ENCODE measurements at places on chromosomes 6 and 20.

DNA sequence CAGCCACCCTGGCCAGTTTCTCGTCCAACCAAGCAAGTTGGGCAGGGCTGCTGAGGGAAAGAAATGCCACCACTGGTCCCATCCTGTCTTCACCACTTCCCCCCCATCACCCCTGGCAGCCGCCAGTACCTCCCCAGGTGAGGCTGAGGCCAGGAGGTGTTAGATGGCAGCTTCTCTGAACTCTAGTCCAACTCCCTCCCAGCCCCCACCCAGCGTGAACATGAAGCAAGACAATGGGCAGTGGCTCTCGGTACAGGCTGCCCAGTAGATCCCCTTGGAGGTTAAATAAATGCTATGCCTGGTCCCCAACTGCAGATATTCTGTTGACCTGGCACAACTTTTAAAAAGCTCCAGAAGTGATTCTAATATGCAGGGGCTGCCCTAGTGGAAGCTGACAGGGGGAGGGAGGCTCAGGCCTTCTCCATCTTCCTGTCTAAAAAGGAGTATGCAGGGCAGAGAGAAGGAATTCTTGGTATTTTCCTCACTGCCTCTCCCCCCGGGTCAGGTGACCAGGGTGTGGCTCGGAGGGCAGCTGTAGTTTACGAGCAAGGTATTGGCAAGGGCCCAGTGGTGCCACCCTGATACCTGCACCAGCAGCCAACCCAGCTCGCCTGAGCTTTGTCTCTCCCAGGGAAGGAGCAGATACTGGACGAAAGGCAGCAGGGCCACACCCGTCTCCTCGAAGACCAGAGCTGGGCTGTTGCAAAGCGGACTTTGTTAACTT lies 25.7 kb downstream of the KCNK5 start:
- DNase-seq, result peak; percentile 18

GRCh38 chr6:686497-686896 lies 6.4 kb downstream of the EXOC2 start:
- DNase-seq, result no peak

DNA sequence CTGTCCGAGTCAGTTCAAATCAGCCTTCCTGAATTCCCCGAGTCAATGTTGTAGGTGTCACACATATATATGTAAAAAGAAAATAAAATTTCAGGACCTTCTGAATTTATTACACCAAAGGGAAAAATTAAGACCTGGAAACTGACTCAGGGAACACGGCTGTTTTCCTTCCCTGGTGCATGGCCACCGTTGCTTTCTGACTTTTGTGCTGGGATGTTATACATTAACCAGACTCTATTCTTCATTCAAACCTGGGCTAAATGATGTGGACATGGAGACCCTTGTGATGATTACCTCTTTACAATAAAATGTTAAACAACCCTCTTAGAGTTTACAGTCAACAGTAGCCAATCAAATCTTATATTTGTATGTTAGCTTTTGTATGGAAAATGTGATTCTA lies 51.4 kb upstream of the PLEKHG1 start:
- no peak for DNase-seq

DNA sequence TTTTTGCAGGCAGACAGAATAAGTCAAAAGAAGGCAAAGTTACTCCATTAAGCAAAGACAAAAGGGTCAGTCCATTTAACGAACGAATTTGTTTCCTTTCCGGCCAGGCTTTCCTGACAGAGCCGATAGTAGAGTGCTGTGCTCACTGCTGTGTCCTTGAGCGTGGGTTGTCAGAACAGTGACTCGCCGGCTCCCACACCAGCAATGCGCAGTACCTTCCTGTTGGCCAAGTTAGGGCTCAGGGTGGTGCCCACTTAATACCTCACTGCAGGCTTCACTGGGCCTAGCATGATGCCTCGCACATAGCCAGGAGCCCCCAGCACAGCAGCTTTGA lies 294.7 kb downstream of the FOXC1 start:
- no peak for DNase-seq

- no peak for DNase-seq
Observed at GRCh38 chr6:105987516-105987915, 98.6 kb upstream of the PRDM1 start.

DNA sequence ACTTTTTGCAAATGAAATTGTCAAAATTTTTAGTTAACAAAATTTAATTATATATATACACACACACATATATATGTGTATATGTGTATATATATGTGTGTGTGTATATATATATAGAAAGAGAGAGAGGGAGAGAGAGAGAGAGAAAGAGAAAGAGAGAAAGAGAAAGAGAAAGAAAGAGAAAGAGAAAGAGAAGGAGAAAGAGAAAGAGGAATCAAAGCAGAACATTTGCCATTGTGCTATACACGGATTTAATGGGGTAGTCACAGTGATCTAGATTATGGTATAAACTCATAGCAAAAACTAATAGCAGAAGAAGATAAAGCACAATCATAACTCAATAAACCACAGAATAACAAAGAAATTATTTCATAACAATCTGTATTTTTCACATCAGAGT lies 126.7 kb downstream of the DST start:
- DNase-seq, result no peak

DNA sequence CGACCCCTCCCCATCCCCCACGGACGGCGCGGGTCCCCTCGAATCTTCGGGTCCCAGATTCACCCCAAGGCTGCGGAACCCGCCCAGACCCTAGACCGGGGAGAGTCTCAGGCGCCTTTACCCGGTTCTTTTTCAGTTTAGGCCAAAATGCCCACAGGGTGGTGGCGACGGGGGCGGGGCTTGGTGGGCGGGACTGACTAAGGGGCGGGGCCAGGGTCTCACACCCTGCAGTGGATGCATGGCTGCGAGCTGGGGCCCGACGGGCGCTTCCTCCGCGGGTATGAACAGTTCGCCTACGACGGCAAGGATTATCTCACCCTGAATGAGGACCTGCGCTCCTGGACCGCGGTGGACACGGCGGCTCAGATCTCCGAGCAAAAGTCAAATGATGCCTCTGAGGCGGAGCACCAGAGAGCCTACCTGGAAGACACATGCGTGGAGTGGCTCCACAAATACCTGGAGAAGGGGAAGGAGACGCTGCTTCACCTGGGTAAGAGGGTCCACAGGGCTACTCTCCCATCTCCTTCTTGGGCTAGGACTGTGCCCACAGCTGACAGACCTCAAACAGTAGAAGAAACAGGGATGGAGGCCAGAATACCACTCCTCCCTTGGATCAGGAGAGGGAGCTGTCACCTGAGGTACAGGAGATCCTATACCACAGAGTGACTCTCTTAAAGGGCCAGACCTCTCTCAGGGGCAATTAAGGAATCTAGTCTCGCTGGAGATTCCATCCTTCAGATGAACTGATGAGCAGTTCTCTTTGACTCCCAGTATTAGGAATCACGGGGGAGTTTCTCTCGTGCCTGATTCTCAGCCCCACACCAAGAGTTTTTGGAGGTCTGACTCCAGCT lies 942 bp downstream of the HLA-E start:
- peak; percentile 76 for DNase-seq

- no peak for DNase-seq
Observed at GRCh38 chr6:43444582-43444981, 10.8 kb downstream of the DLK2 start.

DNA sequence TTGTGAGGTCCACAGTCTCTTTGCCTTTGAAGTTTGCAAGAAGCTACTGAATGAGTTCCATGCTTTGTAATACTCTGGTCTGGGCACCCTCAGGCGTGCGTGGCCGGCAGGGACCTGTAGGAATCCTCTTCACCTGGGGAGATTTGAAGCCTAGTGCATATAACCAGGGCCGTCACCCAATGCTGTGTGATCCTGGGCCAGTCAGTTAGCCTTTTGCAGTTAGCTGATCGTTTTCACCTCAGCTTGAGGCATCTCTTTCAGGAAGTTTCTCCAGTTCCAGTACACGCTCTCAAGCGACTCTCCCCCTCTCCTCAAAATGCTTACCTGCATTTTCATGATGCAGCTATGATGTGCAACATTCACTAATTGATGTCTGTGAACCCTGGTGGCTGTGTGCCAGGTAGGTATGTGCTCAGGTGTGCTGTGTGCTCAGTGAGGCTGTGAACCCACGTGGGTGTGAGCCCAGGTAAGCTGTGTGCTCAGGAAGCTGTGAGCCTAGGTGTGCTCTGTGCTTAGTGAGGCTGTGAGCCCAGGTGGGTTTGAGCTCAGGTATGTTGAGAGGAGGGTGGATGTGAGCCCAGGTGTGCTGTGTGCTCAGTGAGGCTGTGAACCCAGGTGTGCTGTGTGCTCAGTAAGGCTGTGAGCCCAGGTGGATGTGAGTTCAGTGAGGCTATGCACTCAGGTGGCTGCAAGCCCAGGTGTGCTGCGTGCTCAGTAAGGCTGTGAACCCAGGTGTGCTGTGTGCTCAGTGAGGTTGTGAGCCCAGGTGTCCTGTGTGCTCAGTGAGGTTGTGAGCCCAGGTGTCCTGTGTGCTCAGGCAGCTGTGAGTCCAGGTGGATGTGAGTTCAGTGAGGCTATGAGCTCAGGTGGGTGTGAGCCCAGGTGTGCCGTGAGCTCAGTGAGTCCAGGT lies 120.4 kb downstream of the PHACTR3 start:
- DNase-seq, result no peak

- no peak for DNase-seq
Observed at GRCh38 chr6:113018351-113019151, 671.4 kb downstream of the RFPL4B start.

GRCh38 chr20:15886250-15886649 lies 687.0 kb downstream of the KIF16B start:
- no peak for DNase-seq

DNA sequence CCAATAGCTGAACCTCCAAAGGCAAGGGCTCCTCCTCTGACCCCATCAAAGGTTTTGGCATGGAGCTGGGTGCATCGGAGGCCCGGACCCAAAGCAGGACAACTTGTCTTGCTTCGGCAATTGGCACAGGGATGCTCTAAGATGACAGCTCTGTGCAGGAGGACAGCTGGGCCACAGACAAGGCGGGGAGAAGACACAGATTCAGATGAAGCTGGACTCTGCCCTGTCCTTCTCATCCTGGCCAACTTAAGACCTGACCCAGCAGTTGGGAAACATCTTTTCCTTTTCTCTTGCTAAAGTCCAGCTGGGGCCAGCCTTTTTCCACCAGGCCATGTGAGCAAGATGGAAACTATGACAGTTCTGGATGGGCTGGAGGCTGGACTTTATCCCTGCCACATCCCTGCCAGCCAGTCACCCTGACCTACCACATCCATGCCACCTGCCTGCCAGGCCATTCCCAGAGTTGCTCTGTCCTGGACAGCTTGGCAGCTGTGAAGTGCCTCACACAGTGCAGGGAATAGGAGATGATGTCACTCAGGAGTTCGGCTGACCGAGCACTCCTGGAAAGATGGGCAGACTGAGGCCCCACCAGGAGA lies 12.7 kb upstream of the PSMF1 start:
- DNase-seq, result no peak

DNA sequence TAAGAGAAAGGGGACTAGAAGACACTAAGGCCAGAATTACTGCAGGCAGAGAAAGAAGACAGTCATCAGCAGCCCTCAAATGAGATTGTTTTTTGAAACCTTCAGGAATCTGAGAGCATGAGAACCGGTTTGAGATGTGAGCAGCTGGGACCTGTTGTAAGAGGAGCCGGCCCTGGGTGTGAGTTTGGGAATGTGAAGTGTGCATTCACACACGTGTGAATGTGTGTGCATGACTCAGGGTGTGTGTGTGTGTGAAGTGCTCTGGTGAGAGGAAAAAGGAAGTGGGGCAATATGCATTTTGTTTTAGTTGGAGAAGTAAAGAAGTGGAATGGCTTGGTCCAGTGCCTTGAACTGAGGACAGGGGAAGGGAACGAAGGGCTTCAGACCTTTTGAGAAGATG lies 4.3 kb downstream of the SCUBE3 start:
- DNase-seq, result no peak

DNA sequence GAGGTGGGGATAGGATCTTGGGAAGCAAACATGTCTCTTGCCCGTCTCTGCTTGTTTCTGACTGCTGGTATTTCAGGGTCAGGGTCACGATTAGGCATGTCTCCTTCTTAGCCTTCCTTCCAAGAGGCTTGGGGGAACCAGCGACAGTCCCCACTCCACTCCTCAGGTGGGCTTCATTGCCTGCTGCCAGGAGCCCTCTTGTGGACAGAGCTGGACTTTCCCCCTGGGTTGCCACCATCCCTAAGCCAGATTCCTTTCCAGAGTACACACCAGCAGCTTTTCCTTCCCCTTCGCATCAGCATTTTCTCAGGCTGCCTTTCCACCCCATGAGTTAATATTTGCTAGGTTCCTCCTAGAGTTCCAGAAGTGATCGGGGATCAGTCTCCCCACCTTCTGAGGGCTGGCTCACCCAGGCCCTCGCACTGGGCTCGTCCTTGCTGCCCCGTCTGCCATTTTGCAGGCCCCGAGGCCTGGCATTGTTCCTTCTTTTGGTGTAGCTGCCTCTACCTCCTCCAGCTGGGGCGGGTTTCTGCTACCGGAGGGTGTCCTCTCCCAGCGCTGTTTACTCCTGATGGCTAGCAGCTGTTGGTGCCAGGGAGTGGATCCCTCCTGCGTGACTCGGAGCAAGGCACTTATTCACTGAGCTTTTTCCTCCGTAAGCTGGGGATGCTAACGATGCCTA lies 8.8 kb upstream of the C20orf144 start:
- peak; percentile 27 for DNase-seq

DNA sequence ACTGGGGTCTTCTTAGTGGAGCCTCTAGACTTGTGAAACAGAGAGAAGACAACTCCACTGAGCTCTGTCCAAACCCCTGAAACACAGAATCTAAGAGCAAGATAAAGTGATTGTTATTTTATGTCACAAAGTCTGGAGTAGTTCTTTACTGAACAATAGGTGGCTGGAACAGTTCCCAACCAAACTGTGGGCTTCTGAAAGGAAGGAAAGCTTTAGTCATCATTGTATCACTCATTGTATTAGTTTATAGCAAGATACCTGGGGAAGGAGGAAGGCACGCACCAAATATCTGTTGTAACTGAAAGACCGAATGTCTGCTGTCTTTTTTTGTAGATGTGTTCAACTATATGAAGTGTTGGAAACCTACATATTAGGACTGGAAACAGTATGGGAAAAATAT lies 284.9 kb upstream of the TBX18 start:
- no peak for DNase-seq

DNA sequence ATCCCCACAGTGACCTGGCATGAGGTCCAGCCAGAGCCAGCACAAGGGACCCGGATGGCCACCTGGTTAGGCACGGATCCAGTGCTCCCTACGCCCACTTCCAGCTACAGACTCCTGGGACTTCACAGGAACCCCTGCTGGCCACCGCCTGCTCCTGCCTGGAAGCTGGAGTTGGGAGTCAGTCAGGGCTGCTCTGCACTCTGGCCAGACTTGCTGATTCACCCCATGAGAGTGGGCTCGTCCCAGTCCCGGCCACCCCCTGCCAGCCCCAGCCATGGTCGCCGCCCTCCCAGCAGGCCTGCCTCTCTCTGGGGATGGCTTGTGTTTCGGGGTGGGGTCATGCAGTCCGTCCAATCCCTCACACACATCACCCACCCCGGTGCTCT lies 125.8 kb downstream of the DLL1 start:
- no peak for DNase-seq

- no peak for DNase-seq
Observed at GRCh38 chr20:45878076-45878761, 2.8 kb upstream of the ZSWIM1 start.

DNA sequence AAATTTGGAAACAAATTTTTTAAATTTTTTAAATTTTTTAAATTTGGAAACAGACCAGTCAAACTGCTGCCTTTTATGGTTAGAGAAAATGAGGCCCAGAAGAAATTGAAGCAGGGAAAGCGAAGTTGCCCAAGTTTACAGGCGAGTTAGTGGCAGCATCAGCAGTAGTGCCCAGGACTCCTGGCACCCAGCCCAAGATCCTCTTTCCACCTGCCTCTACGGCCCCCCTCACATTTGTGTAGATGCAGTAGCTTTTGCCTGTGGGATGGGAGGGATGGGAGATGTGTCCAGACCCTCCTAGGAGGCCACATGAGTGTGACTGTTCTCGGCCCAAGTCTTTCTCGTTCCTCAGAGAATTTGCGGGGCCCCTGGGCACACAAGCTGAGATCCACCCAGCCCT lies 49.8 kb downstream of the HNF4A start:
- DNase-seq, result no peak
